ENCODE measurements at places on chromosomes 6 and 20.

DNA sequence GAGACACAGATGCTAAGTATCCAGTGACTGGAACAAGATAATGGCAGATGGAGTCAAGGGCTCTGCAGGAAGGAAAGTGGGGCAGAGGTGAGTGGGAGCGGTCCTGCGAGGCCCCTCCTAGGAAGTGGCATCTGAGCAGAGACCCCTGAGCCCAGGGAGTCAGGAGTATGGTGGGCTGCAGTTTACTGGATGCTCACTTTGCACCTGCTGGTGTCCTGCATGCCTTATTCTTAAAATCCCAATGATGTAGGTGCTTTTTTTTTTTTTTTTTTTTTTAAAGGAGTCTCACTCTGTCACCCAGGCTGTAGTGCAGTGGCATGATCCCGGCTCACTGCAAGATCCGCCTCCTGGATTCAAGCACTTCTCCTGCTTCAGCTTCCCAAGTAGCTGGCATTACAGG lies 5.6 kb downstream of the CEBPB start:
- no peak for DNase-seq

GRCh38 chr6:111652156-111652555 lies 46.5 kb upstream of the TRAF3IP2 start:
- DNase-seq: no peak

DNA sequence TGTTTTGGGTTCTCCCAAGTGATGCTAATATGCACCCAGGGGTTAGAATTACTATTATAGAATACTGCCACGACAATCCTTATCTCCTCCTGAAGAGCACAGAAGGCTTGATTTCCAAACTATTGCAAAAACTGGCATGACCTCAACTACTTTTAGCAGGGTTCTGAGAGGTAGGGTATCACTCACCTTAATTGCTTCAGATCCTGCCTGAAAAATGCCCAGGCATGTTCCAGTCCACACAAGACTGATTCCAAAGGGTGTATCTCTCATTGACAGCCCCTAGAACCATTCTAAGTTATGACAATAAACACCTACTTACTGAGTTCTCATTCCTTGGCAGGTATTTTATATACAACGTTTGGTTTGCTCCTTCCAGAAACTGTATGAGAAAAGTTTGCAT lies 5.0 kb upstream of the DSE start:
- no peak for DNase-seq

GRCh38 chr6:163585932-163586437 lies 171.5 kb downstream of the QKI start:
- no peak for DNase-seq

DNA sequence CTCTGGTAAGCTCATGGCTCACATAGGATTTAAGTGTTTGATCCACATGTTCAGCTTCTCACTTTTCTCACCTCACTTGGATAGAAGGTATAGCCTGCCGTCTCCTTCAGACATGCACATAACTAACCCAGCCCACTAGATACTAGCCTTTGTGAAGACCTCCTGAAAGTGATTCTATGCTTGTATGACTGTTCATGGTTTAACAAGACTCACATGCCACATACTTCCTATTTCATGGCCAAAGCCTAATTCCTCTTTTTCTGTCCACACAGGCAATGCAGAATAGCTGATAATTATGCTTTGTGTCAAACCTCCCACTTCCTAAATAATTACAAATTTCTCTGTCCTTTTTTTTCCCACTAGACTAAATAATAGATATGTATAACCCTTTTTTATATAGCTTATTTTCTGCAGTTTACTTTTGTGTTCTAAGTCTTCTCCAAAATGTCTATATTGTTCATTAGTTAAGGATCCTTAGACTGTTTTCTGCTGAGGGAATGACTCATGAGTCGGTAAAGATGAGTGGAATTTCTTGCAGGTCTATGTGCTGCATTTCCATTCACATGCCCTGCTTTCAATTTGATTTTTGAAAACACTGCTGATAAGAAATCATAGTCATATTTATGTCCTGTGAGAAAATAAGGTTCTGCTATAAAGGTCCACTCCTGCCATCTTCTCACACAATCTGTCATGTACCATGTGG lies 43.0 kb downstream of the HDDC2 start:
- DNase-seq: peak; percentile 21

DNA sequence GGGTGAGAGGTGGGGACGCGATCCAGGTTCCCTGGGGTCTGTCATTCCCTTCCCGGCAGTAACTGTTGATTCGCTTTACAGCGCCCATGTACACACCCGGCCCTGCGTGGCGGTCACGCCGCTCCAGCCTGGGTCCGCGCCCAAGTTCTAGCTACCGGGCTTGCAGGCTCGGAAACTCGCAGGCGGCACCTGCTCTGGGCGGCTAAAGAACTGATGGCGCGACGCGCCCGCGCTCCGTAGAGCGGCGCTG lies 1.4 kb upstream of the POU3F2 start:
- DNase-seq: no peak

DNA sequence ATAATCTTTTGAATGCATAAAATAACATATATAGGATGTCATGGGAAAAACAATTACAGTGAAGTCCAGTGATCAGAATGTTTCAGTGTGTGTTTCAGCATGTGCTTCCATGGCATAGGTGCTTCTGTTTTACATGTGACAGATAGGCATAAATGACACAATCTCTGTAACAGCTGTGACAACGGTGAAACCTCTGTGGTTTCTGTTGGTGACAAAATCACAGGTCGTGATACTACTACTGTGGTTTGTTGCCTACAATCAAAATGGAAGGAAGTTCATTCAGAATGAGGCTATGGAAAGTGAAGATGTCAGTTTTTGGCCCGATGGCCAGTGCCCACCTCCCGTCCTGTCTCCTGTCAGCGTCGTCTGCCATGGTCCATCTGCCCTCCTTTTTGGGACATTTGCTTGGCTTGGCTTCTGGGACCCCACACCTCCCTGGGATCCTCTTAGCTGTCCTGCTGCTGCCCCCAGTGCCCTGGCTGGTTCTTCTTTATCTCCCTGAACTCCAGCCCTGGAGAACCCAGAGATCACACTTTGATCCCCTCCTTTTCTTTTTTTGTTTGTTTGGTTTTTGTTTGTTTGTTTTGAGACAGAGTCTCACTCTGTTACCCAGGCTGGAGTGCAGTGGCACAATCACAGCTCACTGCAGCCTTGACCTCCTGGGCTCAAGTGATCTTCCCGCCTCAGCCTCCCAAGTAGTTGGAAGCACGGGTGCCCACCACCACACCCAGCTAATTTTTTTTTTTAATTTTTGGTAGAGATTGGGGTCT lies 79.3 kb upstream of the NAA20 start:
- DNase-seq: peak; percentile 82

DNA sequence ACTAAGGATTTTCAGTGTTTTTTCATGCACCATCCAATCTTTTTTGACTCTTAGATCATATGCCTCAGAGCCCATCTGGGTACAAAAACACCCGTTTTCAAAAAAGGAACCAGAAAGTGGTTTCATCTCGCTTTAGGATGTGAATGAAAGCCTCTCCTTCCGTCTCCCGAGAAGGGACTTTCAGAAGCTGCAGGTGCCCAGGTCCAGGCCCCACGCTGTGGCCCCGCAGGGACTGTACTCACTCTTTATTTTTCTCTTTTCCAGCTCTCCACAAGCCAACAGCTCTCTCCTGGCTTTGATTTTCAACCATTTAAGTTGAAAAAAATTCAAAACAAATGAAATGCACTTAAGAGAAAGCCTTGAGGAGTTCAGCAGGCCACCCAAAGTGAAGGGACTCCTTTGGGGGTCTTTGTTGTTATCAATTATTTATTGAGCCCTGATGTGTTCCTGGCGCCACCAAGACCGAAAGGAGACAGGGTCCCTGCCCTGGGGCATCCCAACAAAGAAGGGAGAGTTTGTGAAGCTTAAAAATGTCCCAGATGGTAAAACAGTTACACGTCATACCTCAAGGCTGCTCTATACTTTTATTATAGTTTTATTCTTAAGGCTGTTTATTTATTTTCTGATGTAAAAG lies 467.3 kb downstream of the PREX1 start:
- peak; percentile 77 for DNase-seq

DNA sequence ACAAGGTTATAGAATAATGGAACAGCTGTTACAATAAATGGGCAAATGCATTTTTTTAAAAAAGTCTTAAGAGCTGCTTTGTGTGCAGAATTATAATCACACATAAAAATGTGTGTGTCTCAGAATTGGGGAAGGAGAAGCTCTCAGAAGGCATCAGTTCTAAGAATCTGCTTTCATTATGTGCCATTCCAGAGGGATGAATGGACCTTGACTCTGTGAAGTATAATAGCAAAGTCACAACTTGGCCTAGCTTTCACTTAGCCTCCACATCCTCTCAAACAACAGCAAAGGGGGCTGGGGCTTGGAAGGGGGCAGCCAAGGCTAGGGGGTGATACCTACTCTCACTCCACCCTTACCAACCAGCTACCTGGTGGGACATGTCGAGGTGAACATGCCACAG lies 265.0 kb downstream of the CDC5L start:
- DNase-seq: no peak

GRCh38 chr6:81561731-81562130 lies 190.8 kb downstream of the TENT5A start:
- no peak for DNase-seq

GRCh38 chr6:95518630-95519227 lies 58.6 kb upstream of the MANEA start:
- DNase-seq: no peak

GRCh38 chr6:7628479-7628878 lies 38.5 kb downstream of the SNRNP48 start:
- DNase-seq: no peak

- no peak for DNase-seq
Measured at GRCh38 chr6:39521958-39522357, 199.5 kb upstream of the KCNK16 start.

GRCh38 chr6:96450082-96450769 lies 71.4 kb upstream of the UFL1 start:
- DNase-seq: no peak

DNA sequence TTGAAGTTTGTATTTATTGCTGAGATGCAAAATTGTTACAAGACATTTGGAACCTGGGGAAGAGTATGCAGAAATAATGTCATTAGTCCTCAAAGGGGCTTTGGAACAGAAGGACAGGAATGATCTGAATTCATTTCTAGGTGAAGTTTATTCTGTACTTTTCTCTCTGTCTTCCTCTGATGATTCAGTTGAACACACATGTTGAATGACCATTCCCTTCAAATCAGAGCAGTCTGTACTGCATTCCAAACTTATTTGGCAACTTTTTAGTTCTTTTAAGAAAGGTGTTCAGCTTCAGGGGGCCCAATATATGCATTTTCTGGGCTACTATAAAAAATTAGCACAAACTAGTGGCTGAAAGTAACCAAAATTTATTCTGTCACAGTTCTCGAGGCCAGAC lies 213.9 kb upstream of the LAMP5 start:
- DNase-seq: no peak

DNA sequence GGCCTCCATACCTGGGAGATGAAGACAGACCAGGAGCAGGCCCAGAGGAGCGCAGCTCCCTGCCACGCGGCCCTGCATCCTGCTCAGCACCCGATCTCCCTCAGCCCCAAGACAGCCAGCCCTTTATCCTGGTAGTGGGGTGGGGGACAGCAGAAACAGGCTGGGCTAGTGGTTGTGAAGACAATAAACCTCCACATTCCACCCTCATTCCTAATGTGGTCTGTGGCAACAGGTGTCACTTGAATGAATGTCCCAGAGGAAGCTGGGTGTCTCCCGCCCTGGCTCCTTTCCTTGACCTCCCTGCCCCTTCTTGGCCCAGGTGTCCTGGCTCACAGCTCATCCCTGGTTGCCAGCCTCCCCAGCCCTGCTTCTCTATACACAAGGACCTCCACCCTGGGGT lies at the start of gene C6orf15:
TSS of gene C6orf15 (minus strand) at position 98 of the 400 bp plus-strand sequence. CDS start at position 78, 20 bp downstream.
- DNase-seq: no peak

- DNase-seq: no peak
Measured at GRCh38 chr6:35238843-35239289, 20.7 kb upstream of the ZNF76 start.

DNA sequence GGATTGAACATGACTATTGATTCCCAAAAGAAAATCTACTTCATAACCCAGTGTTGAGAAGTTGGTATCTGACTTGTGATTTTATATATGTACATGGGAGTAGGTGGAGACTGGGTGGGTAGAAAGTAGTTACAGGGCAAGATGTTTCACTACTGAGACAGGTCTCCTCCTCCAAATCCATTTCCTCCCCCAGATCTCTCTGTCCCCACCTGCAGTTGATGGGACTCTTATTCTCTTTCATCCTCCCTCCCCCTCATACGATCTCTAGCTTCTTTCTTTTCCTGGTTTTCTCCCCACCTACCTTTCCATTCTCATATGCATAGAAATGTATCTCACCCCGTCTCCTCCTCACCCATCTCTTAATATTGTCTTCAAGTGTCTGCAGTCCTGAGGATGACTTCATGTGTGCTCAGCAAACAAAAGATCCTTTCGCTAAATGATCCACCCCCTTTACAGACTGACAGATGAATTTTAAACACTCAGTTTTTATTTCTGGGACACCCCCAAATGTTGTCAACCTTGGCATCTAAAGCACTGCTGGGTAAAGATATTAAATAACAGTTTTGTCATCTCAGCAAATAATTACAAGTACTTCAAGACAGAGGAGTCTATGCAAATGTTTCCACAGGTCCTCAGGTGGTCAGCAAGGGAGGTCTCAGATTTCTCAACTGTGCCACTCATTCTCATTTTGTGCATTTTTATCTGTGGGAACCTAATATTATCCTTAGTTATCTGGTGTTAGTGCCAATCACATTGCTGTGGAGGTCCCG lies 18.7 kb upstream of the HECA start:
- no peak for DNase-seq
